ENCODE measurements at places on chromosomes 3 and 15.
A peak's percentile ranks its signal among the peaks of the same experiment; 100 is the strongest.

DNA sequence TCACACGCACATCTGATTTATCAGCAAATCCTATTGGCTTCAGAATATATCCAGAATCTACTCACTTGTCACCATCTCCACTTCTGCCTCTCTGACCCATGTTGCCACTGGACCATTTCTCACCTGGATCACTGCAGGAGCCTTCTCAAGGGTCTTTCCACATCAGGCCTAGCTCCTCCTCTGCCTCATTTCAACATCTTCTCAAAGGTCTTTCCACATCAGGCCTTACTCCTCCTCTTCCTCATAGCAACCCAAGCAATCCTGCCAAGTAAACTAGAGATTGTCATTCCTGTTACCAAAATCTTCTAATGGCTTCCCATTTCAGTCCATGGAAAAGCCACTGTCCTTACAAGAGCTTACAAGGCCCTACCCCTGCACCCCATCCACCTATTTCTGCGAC, 18.0 kb upstream of the DUT start:
- DNase-seq, result no peak

GRCh38 chr3:125062904-125063618, 7.3 kb upstream of the HEG1 start:
- peak; percentile 80 for DNase-seq

DNA sequence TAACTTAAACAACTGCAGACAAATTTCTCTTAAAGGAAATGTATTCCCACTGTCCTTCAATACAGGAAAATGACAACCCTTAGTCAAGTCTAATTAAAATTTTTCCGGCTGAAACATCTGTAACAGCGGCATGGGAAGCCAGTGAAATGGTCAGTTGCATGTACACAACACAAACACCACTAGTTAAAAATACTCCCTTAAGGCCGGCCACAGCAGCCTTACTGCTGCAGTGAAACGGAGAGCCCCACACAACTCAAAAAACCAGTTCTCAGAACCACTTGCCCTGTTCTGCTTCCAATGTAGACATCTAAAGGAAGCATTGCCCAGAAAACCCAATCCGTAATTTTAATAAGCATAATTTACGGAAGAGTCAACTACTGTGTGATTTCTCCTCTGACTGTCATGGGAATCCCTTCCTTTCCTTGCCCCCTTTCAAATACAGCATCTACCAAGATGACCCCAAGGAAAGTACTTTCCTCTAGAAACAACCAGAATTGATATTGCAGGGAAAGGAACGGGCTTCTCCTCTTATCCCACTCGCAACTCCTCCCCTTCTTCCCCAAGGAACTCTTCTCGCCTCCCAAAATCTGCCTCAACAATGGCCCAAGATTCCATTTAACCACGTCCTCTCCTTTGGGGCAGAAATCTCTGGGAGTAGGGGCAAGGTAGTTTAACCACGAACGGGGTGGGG, 1.6 kb downstream of the FBN1 start:
- DNase-seq, result peak; percentile 46

- DNase-seq, result peak; percentile 36
Observed at GRCh38 chr15:67931861-67932260, 92.0 kb upstream of the RNU6-1 start.

GRCh38 chr15:59399465-59400102, 26.9 kb upstream of the MYO1E start:
- no peak for DNase-seq

DNA sequence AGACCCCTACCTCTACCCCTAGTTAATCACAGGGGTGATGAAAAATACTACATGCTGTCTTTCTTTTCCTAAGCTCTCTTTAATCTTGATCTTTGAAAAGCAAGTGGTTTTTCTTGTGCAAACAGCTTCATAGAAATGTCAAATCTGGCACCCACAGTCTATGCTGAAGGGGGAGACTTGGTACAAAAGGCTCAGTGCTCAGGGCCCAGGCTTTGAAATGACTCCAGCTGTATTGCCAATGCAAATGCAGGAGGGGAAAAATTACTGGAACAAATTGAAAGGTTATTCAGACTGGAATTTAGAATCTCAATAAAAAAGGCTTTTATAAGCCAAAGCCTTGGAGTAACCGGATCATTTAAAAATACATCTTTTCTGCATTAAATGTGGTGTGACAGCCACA, 223.9 kb downstream of the LRTM1 start:
- no peak for DNase-seq

DNA sequence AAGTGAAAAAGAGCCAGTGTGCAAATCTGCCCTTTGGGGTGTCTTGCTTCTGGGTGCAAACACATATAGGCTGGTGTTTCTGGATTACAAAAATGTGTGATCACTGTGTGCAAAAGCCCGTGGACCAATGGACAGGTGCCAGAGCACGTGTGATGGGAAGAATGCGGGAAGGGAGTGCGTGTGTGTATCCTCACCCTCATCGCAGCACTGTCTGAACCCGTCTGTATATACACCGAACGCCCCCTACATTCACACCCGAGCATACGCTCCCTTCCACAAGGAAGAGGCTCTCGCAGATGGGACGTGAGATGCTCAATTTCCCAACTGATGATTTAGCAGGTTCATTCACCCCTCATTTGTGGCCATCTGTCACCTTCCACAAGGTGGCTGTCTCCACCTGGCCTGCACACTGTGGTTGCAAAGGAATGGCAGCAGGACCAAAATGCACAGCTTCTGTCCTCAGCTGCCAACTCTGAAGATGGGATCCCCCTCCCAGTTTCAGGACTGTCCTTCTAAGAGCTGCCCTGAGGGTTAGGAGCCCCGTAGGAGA, 19.4 kb upstream of the SLC6A1 start:
- no peak for DNase-seq

DNA sequence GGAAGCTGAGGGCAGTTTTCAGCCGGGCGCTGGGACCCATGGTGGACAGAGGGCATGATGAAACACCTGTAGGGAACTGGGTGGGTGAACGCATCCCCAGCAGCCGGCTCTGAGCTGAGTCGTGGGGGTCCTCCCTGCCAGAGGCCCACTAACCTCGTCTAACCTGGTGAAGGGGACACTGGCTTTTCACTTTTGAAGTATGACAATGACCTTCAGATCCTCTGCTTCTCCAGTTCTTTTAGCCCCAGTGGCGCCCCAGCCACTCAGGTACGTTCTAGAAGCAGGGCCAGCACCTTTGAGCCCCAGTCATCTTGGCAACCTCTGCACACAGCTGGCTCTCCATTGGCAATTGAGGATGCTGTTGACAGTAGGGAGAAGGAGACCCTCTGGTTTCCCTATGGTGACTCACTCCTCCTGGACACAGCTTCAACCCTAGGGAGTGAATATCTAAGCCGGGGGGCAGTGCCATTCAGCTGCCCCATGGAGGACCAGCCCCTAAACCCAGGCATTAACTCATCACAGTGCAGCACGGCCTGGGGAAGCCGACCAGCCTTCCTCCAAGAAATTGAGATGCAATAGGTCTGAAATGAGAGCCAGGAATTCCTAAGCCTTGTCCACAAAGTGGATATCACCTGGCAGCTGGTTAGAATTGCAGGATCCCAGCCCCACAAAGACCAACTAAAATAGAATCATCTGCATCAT, 46.1 kb downstream of the CMTM6 start:
- no peak for DNase-seq

DNA sequence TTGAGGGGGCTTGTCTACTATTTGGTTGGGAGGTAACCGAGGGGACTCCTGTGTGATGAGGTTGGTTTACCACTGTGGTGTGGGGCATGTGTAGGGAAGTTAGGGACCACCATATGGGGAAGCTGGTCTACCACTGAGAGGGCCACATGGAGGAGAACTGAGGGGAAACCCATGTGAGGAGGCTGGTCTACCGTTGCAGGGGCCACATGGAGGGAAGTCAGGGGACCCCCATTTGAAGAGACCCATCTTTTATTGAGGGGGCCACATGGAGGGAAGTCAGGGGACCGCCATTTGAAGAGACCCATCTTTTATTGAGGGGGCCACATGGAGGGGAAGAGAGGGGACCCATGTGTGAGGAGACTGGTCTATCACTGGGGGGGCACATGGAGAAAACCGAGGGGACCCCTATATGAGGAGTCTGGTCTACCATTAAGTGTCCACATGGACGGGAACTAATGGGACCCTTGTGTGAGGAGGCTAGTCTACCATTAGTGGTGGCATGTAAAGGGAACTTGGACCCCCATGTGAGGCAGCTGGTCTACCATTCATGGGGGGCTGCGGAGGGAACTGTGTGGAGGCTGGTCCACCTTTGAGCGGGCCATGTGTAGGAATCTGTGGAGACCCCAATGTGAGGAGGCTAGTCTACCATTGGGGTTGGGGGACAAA, 165.5 kb downstream of the FBLN2 start:
- no peak for DNase-seq

GRCh38 chr15:70132139-70132538, 34.4 kb upstream of the TLE3 start:
- no peak for DNase-seq

DNA sequence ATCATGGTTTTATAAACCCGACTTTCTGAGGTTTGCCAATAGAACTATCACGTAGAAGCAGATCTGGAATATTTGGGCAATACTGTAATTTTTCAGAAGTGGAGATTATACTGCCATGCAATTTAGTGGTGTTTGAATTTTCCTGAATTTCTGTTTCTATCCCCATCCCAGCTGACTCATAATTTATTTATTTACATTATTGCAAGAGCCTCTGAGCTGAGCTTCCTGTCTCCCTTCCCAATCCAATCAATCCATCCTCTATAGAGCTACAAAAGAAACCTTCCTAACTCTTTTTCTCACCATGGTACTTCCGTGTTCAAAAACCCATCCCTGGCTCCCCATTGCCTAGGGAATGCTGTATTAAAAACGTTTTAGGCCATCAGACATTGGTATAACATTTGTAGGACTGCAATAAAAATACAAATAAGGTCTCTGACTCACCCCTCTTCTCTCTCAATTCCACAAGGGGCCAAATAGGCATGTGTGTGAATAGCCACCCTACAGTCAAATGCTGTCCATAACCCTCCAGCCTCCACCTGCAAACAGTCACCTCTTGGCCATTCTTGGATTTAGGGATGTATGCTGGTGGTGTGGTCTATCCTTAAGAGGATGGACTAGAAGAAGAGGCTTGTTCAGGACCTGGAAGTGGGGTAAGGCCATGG, 190.7 kb downstream of the CD47 start:
- peak; percentile 49 for DNase-seq

- DNase-seq, result peak; percentile 92
Observed at GRCh38 chr15:59174835-59175831, 31.5 kb upstream of the LDHAL6B start.

DNA sequence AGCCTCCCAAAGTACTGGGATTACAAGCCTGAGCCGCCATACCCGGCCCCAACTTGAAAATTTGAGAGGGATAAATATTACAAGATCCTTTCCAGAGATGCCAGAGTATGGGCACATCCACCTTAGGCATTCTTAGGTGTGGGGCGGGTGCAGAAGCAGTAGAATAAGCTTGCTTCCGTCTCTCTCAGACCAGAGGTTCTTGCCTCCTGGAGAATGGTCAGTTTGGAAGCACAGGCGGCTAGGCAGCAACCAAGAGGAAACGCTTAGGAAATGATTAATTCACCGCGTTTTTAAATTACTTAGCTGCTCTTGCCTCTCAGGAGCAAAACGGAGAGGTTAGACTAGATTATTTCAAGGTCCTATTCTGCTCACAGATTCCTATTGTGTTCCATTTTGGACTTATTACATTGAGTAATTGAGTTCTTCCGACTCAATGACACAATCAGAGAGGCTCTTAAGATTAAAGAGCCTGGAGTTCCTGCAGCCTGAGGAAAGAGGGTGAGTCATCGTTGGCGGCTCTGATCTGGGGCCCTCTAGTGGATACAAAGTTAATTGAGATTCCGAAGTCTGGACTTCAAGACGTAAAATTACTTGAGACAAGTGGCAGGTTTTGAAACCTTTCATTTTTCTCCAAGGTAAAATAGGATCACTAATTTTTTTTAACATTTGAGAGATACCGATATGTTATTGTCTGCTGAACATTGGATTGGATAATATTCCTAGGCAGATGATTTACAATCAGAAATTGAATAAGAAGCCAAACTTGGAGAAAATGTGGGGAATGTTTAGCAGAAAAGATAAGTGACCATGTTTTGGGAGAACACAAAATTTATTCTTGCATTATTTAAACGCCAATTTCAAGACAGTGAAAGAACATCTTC, 5.8 kb upstream of the TOPAZ1 start:
- DNase-seq, result peak; percentile 93

- peak; percentile 89 for DNase-seq
Observed at GRCh38 chr15:30953731-30954378, 37.6 kb downstream of the MTMR10 start.

DNA sequence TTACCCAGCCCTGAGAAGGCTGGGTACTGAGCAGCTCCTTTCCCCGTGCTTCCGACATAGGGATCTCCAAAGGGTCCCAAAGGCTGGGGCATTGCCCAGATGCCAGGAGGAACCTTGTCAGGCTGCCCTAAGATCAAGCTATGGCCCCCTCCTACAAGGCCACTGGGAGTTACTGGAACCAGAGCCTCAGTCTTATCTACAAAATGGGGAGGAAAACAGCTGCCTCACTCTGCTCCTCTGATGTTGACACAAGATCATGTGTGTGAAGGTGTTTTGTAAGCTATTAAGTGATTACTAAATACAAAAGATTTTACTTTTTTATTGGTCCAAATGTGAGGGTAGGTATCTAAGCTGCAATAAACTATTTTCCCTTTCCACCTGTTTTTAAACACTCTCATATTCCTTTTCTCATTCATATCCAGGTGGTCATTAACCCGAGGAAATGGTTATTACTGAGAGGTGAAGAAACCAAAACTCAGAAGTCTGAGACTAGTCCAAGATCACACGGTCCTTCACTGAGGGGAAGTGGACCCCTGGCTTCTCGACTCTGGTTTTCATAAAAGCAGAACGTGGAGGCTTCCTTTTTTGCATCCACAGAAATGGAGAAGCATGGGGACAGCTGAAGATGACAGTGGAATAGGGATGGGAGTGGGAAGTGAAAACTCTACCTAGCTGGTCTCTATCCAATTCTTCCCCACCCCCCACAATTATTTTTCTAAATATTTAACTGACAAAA, 1.7 kb downstream of the ARPIN start:
- DNase-seq, result no peak

GRCh38 chr15:96351761-96352603, 21.5 kb downstream of the NR2F2 start:
- DNase-seq, result peak; percentile 68

DNA sequence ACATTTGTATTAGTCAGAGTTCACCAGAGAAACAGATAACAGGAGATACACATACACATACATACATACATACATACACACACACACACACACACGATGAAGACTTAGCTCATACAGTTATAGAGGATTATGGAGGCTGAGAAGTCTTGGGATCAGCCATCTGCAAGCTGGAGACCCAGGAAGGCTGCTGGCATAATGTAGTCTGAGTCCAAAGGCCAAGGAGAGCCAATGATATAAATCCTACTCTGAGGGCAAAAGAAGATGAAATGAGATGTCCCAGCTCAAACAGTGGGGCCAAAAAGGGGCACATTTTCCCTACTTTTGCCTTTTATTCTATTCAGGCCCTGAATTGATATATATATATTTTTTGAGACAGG, 6.4 kb upstream of the TTC14 start:
- DNase-seq, result no peak

GRCh38 chr15:96947296-96948229, 617.1 kb downstream of the NR2F2 start:
- DNase-seq, result peak; percentile 55

GRCh38 chr15:79539401-79539800, 107.3 kb downstream of the MINAR1 start:
- no peak for DNase-seq

Data from mesenchymal stem cell (in vitro differentiated cells and primary cell).